ENCODE measurements at places on chromosomes 3 and 15.

DNA sequence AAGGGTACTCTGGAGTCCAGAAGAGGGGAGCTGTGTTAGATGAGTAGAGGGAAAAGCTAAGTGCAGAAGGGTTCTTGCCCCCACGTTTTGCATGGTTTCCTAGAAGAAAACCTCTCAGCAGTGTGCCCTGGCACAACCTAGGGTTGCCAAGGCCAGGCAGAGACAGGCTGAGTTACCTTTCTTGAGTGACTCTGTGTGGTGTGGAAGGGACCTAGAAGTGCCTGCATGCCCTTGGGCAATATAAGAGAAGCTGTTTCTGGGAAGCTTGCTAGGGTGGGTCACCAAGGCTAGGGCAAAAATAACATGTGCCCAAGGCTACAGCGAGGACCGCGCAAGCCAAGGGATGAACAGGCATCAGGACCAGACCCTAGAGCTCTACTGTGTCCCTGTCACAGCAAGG is 3.4 kb upstream of the SAMD7 start:
- DNase-seq, result no peak

GRCh38 chr3:32401126-32401525 is 9.5 kb downstream of the CMTM7 start:
- DNase-seq, result no peak

DNA sequence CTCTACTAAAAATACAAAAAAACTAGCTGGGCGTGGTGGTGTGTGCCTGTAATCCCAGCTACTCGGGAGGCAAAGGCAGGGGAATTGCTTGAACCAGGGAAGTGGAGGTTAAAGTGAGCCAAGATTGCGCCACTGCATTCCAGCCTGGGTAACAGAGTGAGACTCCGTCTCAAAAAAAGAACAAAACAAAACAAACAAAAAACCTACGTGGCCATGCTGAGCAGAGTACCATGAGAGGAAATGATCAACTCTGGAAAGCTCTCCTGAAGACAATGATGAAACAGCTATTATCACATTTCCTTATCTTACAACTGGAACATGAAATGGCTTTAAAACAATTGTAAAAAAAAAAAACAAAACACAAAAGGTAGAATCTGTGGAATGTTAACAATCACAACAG is 75.2 kb downstream of the CHSY1 start:
- DNase-seq, result no peak

DNA sequence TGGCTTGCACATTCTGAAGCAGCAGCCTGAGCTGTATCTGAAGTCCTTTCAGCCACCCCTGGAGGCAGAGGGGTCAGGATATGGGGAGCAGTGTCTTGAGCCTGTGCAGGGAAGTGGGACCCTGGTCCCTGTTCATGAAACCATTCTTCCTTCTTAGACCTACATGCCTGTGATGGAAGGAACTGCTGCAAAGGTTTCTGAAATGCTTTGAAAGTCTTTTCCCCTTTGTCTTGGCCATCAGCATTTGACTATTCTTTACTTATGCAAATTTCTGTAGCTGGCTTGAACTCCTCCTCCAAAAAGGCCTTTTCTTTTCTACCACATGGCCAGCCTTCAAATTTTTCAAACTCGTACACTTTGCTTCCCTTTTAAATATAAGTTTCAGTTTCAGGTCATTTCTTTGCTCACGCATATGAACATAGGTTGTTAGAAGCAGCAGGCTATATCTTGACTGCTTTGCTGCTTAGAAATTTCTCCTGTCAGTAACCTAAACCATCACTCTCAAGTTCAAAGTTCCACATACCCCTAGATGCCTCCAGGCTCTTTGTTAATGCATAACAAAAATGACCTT is 62.3 kb downstream of the GALK2 start:
- no peak for DNase-seq

DNA sequence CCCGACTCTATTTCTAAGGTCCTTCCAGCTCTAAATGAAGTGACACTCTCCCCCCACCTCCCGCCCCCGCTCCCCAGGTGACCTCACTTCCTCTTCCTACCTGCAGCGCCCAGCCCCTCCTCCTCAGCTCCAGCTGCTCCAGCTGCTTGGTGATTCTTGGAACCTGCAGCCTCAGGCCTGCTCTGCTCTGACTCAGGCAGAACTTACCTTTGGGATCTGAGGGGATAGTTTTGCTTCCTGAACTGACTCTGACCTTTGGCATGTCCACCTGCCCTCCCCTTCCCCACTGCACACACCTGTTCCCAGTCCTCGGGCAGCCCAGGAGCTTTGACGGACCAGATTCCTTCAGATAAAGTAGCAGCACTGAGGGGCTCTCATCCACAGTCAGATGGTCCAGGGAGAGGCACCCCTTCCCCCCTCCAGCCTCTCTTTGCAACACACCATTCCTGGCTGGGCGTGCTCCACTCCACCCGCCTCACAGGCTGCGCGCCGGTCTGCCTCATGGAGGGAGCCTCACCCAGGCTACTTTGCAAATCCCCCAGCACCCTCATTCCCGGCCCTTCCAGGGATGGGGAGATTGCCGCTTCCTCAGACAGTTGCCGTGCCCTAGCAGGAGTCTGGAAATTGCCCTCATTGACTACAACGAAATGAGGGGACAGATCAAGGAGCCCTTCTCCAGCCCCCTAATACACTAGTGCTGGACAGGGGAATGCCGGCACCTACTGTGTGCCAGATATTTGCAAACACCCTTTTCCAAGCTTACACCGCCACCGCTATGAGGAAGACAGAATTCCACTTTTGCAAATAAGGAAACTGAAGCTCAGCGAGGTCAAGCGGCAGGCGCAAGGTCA is 692 bp upstream of the C15orf39 start:
- DNase-seq, result peak; percentile 50

- peak; percentile 81 for DNase-seq
Observed at GRCh38 chr15:77870195-77871065, 207.1 kb downstream of the TBC1D2B start.

DNA sequence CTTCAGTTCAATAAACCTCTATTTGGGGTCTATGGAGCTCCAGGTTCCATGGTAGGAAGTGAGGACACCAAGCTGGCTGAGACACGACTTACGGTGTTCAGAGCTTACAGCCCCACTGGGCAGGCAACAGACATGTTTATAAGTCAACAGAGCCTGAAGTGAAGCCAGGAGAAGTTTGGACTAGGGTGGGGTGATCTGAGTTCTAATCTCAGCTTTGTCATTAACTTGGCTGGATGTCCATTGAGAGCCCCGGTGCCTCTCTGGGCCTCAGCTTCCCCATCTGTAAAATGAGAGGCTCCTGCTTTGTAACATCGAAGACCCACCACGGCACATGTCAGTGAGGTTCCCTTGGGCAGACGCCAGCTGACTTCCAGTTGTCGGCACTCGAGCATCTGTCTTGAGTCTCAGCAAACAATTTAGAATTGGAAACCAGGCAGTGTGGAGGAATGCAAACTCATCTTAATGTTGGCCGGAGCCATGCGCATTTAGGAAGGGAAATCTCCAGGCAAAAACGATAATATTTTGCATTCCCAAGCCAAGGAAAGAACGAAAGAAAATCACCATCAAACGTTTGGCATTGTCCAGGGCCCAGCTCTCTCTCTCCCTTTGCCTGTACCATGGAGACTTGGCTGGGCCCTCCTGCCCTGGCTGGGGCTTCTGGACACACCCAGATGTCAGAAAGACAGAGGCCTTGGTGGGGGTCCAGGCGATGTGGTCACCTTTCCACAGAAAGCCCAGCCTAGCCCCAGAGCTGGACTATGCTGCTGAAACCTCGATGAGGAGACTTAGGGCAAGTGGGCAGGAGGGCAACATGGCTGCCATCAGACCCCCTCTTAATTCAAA is 18.4 kb downstream of the ITGA11 start:
- no peak for DNase-seq

DNA sequence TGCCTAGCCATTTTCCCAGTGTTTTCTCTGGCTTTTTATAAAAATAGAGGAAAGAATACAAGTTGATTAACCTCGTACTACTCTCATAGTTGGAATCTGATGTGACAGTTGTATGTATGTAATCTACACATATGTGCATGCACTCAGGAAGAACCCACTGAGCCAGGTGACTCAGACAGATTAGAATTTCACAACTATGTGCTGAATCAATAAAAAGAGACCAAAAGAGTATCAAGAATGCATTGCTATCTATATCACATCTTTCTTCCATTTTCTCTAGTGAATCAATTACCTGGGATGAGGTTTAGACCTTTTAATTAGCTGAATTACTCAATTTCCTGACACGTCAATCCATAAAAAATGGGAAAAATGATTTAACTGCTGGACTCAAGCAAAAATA is 319.3 kb upstream of the ATP10A start:
- no peak for DNase-seq

- DNase-seq, result no peak
Observed at GRCh38 chr3:149529099-149529498, 54.6 kb downstream of the TM4SF4 start.

GRCh38 chr3:113439606-113440005 is 1.7 kb downstream of the CFAP44 start:
- DNase-seq, result no peak

- no peak for DNase-seq
Observed at GRCh38 chr15:69887009-69887408, 210.7 kb downstream of the TLE3 start.

- no peak for DNase-seq
Observed at GRCh38 chr3:176595307-176595706, 602.0 kb downstream of the TBL1XR1 start.

DNA sequence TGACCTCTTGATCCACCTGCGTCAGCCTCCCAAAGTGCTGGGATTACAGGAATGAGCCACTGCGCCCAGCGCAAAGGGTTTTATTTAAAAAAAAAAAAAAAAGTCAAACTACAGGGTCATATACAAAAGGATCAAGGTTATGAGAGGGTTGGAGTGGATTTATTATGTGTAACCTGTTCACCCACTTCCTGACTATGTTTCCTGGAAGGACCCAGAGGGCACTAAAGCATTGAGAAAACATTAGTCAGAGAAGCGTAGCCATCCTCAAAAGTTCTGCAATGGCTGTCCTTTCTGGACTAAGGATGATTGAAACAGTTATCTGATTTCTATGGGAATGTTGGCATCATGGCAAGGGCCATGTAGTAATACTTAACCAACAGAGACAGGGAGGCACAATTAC is 7.3 kb upstream of the SCAPER start:
- DNase-seq, result no peak

DNA sequence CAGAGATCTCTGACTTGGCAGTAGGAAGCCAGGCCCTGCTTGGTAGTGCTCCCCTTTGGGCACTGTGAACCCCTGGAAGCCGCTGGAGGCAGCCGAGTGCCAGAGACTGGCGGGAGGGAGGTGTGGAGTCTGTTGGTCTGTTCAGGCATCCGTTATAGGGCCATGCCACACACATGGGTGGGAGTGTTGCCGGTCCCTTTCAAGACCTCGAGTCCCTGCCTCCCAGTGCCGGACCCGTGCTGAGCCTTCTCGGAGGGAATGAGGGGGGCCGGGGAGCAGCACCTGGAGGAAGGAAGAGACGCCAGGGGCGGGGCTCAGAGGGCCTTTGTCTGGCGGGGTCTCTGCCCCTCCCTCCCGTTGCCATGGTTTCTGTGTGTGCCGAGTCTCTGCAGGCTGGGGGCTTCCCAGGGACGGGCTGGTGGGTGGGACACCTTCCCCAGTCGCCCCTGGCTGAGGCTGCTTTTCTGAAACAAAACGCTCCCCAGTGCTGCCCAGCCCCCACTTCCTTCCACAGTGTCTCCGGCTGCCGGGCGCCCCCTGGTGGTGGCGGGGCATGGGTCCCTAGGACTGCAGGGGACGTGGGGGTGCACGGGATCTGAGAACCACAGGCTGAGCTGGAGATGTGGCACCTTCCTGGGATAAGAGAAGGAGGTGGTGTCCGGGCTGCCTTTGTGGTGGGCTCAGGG is 10.0 kb downstream of the GNAI2 start:
- DNase-seq, result peak; percentile 82

DNA sequence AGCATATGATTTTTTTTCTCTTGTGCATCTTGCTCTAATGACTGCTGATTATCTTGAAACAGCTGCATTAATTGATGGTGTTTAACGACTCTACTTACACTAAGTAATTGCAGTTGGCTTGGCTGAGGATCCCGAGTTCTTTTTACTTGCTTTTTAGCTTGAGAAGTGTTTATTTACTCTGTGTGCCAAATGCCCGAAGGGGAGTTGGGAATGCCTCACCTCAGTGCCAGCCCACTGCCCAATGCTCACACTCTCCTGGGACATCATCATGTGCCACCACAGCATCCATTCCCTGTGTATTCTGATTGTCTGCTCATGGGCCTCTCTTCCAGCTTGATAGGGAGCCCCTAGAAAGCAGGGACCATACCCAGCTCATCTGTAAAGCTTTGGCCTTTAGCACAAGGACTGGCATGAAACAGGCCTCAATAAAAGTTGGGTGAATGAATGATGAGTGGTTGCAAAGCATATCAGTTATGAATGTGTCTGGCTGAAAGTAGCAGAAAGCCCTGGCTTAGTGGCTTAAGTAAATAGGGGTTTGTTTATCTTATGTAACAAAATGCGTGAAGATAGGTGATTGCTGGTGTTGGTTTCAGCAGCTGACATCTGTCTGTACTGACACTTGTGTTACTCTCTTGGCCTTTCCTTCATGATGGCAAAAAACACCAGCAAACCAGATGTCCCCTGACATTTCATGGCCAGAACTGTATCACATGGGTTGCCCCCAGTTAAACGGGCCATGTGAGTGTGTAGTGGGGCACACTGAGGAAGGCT is 8.1 kb downstream of the PXYLP1 start:
- no peak for DNase-seq

GRCh38 chr3:121490161-121490560 is 55.6 kb downstream of the POLQ start:
- no peak for DNase-seq

DNA sequence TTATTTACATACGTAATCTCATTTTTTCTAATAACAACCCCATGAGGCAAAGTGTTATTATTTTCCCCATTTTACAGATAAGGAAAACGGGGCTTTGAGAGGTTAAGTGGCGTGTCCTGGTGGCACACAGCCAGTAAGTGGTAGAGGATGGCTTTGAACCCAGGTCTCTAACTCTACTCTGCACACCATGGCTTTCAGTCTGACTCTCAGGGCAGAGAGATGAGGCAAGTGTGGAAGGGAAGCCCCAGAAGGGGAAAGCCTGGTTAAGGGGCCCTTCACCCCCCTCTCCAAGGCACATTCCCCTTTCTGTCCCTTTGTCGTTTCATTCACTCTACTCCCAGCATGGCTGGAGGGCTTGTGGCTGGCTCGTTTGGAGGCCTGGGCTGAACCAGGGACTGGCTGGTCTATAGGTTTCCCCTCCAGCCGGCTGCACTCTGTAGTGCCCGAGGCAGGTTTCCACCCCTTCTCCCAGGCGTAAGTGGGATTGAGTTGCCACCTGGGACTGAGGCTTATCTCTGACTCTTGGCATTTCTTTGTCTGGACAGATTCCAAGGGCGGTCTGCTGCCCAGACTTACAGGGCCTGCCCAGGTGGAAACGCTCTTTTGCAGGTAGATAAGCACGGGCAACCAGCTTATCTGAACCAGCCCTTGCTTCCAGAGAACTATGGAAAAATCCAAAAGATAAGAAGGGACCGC is 12.1 kb downstream of the SEMA4B start:
- DNase-seq, result no peak

- no peak for DNase-seq
Observed at GRCh38 chr15:76349301-76350070, 12.9 kb downstream of the ISL2 start.

GRCh38 chr3:67641451-67641850 is 13.0 kb downstream of the SUCLG2 start:
- DNase-seq, result no peak

- DNase-seq, result no peak
Observed at GRCh38 chr3:45848392-45848791, 6.5 kb upstream of the LZTFL1 start.

- DNase-seq, result no peak
Observed at GRCh38 chr3:183266454-183266853, 13.4 kb downstream of the B3GNT5 start.

GRCh38 chr3:46442576-46443530 is 21.9 kb downstream of the LTF start:
- DNase-seq, result no peak

- DNase-seq, result no peak
Observed at GRCh38 chr15:40936709-40937666, 7.8 kb downstream of the DLL4 start.
